ENCODE measurements at places on chromosomes 12 and 14. TPM values are rescaled to one million over a fixed set of nuclear protein-coding genes. Genes with fewer than 3 reads are reported as not detected.
A peak's percentile ranks its signal among the peaks of the same experiment; 100 is the strongest.

TMEM63C gene
- total RNA-seq = 4.6 TPM

GRCh38 chr14:104183796-104184195 lies 45.4 kb downstream of the KIF26A start:
- no peaks in the 10 kb centered on the region for H3K36me3 ChIP-seq
- H3K27ac ChIP-seq = no peak overlapping the region
- H3K27me3 ChIP-seq = no peaks in the 10 kb centered on the region
- H3K4me1 ChIP-seq = peaks cover 4% of the 10 kb centered on the region
- no peak for DNase-seq

DNA sequence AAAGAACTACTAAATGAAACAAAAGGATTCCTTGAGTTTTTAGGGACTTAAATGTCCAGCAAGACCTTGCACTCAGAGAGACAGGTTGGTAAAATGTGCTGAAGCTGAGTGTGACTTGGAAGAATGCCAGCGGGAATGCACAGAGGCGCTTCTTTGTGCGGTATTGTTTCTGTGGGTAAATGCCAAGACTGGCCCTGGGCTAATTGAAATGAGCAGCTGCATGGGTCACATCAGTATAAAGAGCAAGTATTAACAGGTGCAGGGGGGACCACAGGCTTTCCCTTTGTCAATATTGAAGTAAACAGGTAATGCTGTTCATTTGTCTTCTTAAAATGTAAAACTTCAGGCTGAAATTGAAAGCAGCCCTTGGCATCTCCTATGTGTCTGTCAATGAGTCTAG lies 74.3 kb downstream of the LMO3 start:
- no peak for DNase-seq
- H3K36me3 ChIP-seq = no peaks in the 10 kb centered on the region
- no peak overlapping the region for H3K27ac ChIP-seq

DNA sequence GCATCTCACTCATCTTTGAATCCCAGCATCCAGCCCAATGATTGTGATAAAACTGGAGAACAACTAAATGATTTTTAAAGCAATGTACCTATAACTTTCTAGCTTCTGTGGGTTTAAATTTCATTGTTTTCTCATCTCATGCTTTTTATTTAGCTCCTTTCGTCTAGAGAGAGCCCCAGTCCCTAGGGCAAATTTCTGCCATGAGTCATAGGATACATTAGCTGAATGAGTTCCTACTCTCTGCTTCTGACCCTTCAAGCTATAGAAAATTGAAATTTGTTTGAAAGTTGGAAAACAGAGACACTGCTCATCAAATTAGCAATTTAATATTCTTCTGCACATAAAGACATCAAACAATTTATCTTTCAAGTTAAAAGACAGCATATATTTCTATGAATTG lies 113.9 kb downstream of the KIF21A start:
- H3K27ac ChIP-seq = no peak overlapping the region
- no peak overlapping the region for H3K4me3 ChIP-seq
- H3K4me1 ChIP-seq = peaks cover 6% of the 10 kb centered on the region

DNA sequence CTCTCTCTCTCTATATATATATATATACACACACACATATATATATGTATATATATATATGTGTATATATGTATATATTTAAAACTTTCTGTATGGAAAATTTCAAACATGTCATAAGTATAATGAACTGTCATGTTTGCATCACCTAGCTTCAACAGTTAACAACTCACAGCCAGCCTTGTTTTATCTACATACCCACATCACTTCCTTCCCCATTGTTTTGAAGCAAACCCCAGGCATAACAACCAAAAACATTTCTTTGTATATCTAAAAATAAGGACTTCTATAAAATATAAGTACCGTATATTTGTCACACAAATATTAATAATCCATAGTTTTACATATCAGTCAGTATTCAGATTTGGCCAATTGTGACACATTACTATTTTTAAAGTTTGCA lies 57.4 kb downstream of the PAPOLA start:
- H3K27me3 ChIP-seq = no peaks in the 10 kb centered on the region
- H3K4me1 ChIP-seq = no peaks in the 10 kb centered on the region
- H3K4me3 ChIP-seq = no peak overlapping the region
- peaks cover 24% of the 10 kb centered on the region for H3K36me3 ChIP-seq

GRCh38 chr14:31884776-31885379 lies 192.2 kb upstream of the ARHGAP5 start:
- H3K27me3 ChIP-seq = peaks cover 4% of the 10 kb centered on the region
- DNase-seq = no peak
- H3K36me3 ChIP-seq = no peaks in the 10 kb centered on the region
- no peak overlapping the region for H3K4me3 ChIP-seq
- H3K4me1 ChIP-seq = peaks cover 7% of the 10 kb centered on the region

- H3K4me3 ChIP-seq = no peak overlapping the region
- H3K27me3 ChIP-seq = no peaks in the 10 kb centered on the region
- peaks cover 8% of the 10 kb centered on the region for H3K4me1 ChIP-seq
Measured at GRCh38 chr14:33309106-33309505, 370.4 kb downstream of the NPAS3 start.

DNA sequence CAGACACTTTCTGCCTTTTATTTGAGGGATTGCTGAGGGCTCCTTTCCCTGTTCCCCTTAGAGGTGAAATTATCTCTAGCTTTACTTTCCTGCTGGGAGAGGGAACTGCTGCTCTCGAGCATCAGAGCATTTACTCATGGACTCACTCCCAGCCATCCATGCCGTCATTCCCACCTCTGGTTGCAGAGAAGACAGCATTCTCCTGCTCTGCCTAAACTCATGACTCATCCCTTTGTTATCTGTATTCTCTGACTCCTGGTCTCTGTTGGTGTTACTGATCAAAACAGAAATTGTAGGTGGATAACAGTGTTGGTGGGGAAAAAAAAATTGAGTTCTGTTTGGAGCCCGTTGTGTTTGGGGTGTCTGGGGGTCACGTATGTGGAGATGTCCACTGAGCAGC lies 159.3 kb downstream of the TTC8 start:
- DNase-seq = no peak
- no peak overlapping the region for H3K4me3 ChIP-seq
- H3K4me1 ChIP-seq = no peaks in the 10 kb centered on the region
- no peaks in the 10 kb centered on the region for H3K36me3 ChIP-seq
- peaks cover 17% of the 10 kb centered on the region for H3K27me3 ChIP-seq
- no peak overlapping the region for H3K27ac ChIP-seq

GRCh38 chr14:53010193-53011040 lies 59.6 kb upstream of the FERMT2 start:
- H3K4me1 ChIP-seq = peaks cover 7% of the 10 kb centered on the region
- no peaks in the 10 kb centered on the region for H3K36me3 ChIP-seq
- no peak overlapping the region for H3K27ac ChIP-seq
- no peak for DNase-seq
- no peak overlapping the region for H3K4me3 ChIP-seq
- peaks cover 5% of the 10 kb centered on the region for H3K27me3 ChIP-seq

DNA sequence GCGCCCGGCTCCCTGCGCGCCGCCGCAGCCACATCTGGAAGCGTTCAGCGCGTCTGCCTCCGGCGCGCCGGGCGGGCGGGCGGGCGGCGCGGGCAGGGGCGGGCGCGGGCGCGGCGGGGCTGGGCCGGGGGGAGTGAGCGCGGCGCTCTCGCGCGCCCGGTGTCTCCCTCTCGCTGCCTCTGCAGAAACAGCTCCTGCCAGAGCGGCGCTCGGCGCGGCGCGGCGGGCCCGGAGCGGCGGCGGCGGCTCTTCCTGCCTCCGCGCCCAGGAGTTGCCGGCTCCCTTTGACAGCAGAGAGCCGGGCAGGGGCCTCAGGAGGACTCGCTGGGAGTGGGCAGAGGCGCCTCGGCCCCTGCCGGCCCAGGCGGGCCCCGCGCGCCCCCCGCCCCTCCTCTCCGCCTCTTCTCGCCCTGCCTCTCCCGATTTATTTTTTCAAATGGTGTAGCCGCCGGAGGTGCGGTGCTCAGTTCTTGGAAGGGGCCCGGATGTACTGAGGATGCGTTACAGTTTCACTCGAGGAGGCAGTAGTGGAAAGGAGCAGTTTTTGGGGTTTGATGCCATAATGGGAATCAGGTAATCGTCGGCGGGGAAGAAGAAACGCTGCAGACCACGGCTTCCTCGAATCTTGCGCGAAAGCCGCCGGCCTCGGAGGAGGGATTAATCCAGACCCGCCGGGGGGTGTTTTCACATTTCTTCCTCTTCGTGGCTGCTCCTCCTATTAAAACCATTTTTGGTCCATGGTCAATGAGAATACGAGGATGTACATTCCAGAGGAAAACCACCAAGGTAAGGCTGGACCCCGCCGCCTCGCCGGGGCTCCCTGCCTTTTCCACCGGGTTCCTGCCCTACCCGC lies at the start of gene CACNA1C:
Gene CACNA1C (plus strand): TSS at position 162 of the 853 bp plus-strand sequence. CDS start 576 bp downstream, at position 738.
- DNase-seq = peak; percentile 77
- H3K27me3 ChIP-seq = peaks cover 85% of the 10 kb centered on the region
- H3K4me1 ChIP-seq = peaks cover 29% of the 10 kb centered on the region
- H3K4me3 ChIP-seq = peak within 1 kb of the TSS; percentile 95
- H3K27ac ChIP-seq = peak within 1 kb of the TSS; percentile 70

DNA sequence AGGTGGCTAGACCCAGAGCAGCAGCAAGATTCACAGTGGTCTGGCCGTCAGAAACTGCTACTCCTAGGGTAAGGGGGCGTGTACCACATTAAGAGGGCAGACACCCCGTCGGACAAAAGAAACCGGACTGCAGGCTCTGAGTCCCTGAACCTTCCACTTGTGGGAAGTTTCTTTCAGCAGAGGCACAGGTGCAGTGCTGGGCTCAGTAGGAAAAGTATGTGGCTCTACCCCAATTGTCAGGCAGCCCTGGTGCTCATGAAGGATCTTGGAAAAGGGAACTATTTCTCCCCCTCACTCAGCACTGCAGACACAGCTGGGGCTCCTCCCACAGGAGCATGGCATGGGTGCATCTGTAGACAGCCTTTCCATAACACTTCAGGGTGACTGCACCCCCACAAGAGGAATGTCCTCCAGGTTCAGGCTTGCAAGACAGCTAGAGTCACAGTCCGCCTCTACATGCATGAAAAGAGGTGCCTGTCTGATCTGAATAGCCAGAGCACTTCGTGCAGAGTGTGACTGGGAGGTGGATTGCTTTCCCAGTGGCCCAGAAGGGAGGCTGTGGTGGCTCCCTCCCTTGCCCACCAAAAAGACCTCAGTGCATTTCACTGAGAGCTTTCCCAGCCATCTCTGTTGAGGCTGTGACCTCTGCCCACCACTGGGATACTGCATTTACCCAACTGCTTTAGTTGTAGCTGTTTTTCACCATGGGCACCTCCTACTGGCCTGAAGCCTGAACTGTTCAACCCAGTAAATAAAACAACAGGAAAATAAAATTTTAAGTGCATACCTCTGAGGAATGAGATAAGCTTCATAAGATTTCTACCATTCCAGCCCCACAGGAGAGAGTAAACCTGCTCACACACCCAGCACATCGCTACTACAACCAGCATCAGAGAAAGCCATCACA lies 14.2 kb downstream of the CEP128 start:
- H3K36me3 ChIP-seq = no peaks in the 10 kb centered on the region
- H3K4me1 ChIP-seq = no peaks in the 10 kb centered on the region
- H3K27ac ChIP-seq = no peak overlapping the region
- no peak overlapping the region for H3K4me3 ChIP-seq
- H3K27me3 ChIP-seq = no peaks in the 10 kb centered on the region

- H3K36me3 ChIP-seq = no peaks in the 10 kb centered on the region
- H3K27me3 ChIP-seq = no peaks in the 10 kb centered on the region
- H3K27ac ChIP-seq = no peak overlapping the region
- no peak overlapping the region for H3K4me3 ChIP-seq
- no peaks in the 10 kb centered on the region for H3K4me1 ChIP-seq
Measured at GRCh38 chr14:39247256-39247655, 13.5 kb downstream of the MIA2 start.

DNA sequence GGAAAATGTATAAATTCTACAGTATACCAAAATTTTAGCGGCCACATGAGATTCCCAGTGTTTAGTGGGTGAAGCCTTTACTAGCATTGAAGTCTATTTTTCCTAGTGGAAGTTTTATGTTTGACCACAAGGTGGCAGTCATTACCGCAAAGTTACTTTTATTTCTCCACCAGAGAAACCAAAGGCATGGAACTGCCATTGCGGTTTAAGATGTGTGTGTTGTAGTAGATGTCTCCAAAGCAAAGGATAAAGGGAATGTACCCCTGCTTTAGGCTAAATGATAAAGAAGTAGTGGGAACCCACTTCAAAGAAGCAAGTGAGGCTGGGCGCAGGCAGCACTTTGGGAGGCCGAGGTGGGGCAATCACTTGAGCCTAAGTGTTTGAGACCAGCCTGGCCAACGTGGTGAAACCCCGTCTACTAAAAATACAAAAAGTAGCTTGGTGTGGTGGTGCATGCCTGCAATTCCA lies 140.5 kb downstream of the PRKCH start:
- H3K4me3 ChIP-seq = no peak overlapping the region
- DNase-seq = no peak
- H3K27me3 ChIP-seq = no peaks in the 10 kb centered on the region
- peaks cover 15% of the 10 kb centered on the region for H3K36me3 ChIP-seq
- peaks cover 27% of the 10 kb centered on the region for H3K4me1 ChIP-seq

DNA sequence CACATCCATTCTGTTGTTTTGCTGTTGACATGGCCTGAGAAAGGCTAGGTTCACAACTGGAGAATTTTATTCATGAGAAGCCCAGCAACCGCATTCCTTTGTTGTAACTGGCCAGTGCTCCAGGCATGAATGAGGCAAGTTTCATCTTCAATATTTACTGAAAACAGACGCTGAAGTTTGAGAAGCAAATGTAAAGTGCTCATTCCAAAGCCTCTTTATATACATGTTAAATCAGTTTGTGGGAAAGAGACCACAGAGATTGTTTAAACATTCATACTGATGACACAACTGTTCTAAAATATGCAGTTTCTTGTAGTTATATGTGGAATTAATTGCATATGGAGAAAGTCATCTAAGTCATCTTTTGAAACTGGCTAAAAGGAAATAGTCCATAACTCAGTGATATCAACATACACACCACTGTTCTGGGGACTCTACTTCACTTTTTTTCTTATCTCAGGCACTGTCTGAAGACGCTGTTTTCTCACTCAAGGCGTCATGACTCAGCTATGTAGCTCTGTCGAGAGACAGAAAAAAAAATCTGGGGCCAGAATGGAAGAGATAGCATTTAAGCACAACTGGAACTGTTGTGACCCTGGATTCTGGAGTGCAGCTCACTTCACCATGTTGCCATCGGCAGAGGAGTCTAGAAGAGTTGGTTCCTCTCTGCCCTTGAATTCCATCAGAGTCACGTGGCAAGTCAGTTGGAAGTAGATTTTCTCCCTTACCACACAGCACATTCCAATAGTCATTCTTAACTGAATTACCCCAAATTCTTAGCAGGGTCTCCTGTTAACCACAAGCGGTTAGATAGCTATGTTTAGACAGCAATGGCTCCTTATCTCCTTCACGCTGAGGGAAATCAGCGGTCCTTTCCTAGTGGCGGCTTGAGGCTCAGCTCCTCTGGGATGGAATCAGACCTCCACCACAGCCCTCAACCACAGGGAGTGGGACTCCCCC lies 258.4 kb upstream of the HMGA2 start:
- peaks cover 4% of the 10 kb centered on the region for H3K27me3 ChIP-seq
- H3K36me3 ChIP-seq = no peaks in the 10 kb centered on the region
- peaks cover 10% of the 10 kb centered on the region for H3K4me1 ChIP-seq
- DNase-seq = no peak
- no peak overlapping the region for H3K27ac ChIP-seq

DNA sequence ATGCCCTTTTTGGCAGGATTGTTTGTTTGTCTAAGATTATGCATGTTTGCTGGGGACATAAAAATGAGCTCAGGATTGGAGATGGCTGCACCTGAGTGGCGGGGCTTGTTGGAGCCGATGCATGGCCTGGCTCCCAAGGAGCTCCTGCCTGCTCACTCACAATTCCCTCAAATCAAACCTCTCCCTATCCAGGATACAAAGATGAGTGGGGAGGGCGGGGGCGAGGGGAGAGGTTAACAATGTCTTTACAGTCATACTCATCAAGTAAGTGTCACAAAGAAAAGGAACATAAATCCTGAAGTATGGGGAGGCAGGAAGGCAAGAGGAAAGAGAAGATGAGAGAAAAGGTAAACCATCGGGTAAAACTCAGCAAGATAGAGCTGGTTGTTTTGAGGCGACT lies 104.0 kb upstream of the COCH start:
- peaks cover 6% of the 10 kb centered on the region for H3K27me3 ChIP-seq
- H3K36me3 ChIP-seq = no peaks in the 10 kb centered on the region
- no peak overlapping the region for H3K4me3 ChIP-seq
- DNase-seq = no peak
- H3K4me1 ChIP-seq = no peaks in the 10 kb centered on the region
- no peak overlapping the region for H3K27ac ChIP-seq

All from type B pancreatic cell (in vitro differentiated cells).